ENCODE measurements at places on chromosomes 7 and 10.

DNA sequence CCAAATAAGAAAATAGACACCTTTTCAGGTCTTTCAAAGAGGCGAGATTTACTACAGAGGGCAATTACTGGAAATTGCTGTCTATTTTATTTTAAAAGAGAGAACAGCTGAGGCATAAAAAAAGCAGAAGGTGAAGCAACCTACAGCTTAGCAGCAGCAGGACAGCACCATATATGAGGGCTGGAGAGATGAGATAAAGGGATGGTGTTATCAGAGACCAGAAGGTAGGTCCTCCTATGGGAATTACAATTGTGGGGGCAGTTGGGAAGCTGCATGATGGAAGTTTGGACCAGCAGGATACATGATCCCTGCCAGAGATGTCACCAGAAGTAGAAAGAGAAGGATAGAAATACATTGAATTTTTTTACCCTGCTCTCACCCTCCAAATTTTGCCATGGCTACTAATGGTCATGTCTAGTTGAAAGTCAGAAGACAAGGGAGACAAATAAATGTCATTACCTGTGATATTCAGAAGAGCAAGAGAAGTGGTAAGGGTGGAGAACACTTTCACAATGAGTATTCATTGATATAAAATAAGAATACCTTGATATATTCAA lies 77.2 kb upstream of the CALCR start:
- H3K27me3 ChIP-seq = no peaks in the 10 kb centered on the region
- H3K4me3 ChIP-seq = no peak overlapping the region
- H3K27ac ChIP-seq = no peak overlapping the region
- no peak for DNase-seq

GRCh38 chr10:12430406-12430982 lies 81.1 kb downstream of the CAMK1D start:
- no peak overlapping the region for H3K4me3 ChIP-seq
- DNase-seq = no peak
- no peaks in the 10 kb centered on the region for H3K27me3 ChIP-seq
- H3K4me1 ChIP-seq = peaks cover 19% of the 10 kb centered on the region

DNA sequence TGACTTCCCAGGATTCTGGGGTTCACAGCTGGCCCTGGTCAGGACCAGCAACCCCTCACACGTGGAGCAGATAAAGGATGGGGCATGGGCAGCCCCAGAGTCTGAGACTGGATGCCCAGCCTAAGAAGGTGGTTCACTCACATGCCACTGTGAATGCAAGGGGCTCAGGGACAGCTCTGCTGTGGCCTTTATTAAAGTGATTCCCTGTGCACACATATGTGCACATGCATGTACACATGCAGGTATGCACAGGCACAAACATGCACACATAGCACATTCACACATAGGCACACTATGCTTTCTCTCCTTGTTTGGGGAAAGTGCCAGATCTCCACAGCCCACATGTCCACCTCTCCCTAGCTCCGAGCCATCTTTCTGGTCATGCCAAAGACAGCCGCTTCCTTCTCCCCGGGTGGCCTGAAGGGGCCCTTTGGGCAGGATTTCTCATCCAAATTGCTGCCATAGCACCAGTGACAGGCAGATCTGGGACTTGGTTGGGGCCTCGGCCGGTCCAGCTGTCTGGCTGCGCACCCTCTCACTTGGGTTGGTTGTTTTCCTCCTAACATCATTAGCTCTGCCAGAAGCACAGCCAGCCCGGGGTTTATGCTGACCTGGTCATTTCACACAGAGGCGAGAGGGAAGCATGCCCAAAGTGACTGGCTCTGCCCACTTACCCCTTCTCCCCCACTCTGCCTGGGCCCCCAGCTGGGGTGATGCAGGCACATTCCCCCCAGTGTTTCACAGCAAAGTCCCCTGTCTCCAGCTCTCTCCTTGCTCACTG lies 1.4 kb downstream of the GCK start:
- H3K4me3 ChIP-seq = no peak overlapping the region
- peaks cover 3% of the 10 kb centered on the region for H3K36me3 ChIP-seq
- peaks cover 45% of the 10 kb centered on the region for H3K27me3 ChIP-seq
- no peak overlapping the region for H3K27ac ChIP-seq
- DNase-seq = no peak

- H3K27me3 ChIP-seq = peaks cover 6% of the 10 kb centered on the region
- H3K36me3 ChIP-seq = no peaks in the 10 kb centered on the region
- no peak for DNase-seq
- peaks cover 23% of the 10 kb centered on the region for H3K4me1 ChIP-seq
- peak overlapping the region; percentile 22 for H3K4me3 ChIP-seq
These were observed 169.5 kb downstream of the TMEM26 start for GRCh38 chr10:61283481-61284221.

GRCh38 chr7:76050545-76050944 lies 2.6 kb downstream of the MDH2 start:
- no peak overlapping the region for H3K4me3 ChIP-seq
- H3K4me1 ChIP-seq = peaks cover 32% of the 10 kb centered on the region
- no peak for DNase-seq
- H3K27me3 ChIP-seq = no peaks in the 10 kb centered on the region

- H3K4me3 ChIP-seq = no peak overlapping the region
- H3K4me1 ChIP-seq = no peaks in the 10 kb centered on the region
- DNase-seq = no peak
- no peak overlapping the region for H3K27ac ChIP-seq
- no peaks in the 10 kb centered on the region for H3K27me3 ChIP-seq
These were observed 40.9 kb downstream of the TCERG1L start for GRCh38 chr10:131270461-131271190.

- peaks cover 4% of the 10 kb centered on the region for H3K36me3 ChIP-seq
- peaks cover 77% of the 10 kb centered on the region for H3K27me3 ChIP-seq
- no peak overlapping the region for H3K4me3 ChIP-seq
- H3K27ac ChIP-seq = no peak overlapping the region
- DNase-seq = no peak
These were observed 72.3 kb downstream of the ZRANB1 start for GRCh38 chr10:125014086-125014830.

DNA sequence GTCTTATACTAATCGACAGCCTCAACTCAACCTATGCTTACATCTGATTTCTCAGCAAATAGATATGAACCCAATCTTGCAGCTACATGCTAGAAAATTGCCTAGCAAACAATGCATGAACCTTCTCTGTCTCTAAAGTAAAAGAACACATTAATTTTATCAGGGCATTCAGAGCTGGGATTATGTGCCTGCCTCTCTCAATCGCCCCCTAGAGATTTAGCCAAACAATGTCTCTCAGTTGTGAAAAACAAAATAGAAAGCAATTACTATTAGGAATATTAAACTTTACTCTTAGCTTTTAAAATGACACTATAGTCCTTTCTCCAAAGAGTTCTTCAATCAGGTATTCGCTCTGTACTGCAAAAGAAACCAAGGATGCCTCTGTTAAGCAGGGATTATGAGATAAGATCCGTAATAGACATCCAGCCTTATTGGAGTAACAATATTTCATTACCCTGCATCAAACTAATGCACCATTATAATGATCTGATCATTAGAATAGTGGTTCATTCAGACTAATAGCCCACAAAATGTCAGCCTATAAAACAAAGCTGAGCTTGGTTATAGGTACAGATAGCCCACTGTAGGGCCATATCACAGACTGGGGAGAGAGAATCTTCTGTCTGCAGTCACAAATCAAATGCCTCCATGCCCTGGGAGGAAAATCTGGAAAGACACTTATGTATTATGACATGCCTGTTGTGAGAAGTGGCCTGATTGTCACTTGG lies 736.9 kb downstream of the PARD3 start:
- no peak overlapping the region for H3K4me3 ChIP-seq
- no peaks in the 10 kb centered on the region for H3K36me3 ChIP-seq
- H3K27ac ChIP-seq = no peak overlapping the region
- no peaks in the 10 kb centered on the region for H3K4me1 ChIP-seq
- peaks cover 7% of the 10 kb centered on the region for H3K27me3 ChIP-seq
- DNase-seq = no peak

DNA sequence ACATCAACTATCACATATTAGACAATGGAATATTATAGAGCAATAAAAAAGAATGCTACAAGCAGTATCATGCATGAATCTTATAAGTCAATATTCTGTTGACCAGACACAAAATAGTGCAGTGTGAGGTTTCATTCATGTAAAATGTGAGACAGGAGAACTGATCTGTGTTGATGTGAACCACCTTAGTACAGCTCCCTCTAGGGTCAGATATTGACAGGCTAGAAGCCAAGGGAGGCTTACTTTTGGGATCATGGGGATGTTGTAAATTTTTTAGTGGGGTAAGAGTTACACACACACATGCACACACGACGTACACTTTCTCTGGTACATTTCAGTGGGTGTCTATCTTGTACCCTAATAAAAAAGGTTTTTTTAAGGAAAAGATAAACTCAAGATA lies 231.6 kb upstream of the FOXK1 start:
- no peaks in the 10 kb centered on the region for H3K4me1 ChIP-seq
- no peaks in the 10 kb centered on the region for H3K36me3 ChIP-seq
- H3K4me3 ChIP-seq = no peak overlapping the region
- peaks cover 15% of the 10 kb centered on the region for H3K27me3 ChIP-seq

DNA sequence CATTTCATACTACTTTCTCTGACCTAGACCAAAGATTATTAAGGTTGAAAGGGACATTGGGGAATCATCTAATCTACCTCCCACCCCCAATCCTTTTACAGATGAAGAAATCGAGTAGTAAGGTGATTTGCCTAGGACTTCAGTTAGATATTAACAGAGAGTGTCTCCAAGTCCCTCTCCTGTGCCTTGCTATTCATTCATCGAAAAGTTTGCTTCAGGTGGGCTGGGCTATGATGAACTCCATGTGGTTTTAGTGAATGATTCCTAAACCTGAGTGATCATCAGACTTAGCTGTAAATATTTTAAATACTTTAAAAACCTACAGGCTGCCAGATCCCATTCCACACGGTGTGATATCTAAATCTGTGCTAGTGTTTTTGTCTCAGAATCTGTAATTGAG lies 259.4 kb upstream of the SORCS1 start:
- no peak overlapping the region for H3K27ac ChIP-seq
- no peaks in the 10 kb centered on the region for H3K27me3 ChIP-seq
- no peak overlapping the region for H3K4me3 ChIP-seq

DNA sequence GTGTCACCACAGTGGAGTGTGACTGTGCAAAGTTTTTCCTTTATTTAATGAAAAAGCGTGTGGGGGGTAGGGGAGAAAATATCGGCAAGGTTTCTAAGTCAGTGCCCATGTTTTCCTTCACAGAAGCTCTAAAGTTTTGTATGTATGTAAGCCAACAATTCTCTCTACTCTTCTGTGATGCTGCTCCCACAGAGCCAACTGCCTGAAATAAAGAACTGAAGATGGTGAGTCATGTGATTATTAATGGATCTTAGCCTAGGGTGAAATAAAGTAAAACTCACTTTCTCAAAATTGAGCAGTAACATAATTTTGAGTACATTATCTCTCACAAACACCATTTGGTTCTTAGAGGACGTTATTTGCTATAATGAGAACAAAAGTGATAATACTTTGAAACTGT lies 143.7 kb downstream of the ELMO1 start:
- H3K4me3 ChIP-seq = no peak overlapping the region
- no peak overlapping the region for H3K27ac ChIP-seq
- H3K27me3 ChIP-seq = no peaks in the 10 kb centered on the region

DNA sequence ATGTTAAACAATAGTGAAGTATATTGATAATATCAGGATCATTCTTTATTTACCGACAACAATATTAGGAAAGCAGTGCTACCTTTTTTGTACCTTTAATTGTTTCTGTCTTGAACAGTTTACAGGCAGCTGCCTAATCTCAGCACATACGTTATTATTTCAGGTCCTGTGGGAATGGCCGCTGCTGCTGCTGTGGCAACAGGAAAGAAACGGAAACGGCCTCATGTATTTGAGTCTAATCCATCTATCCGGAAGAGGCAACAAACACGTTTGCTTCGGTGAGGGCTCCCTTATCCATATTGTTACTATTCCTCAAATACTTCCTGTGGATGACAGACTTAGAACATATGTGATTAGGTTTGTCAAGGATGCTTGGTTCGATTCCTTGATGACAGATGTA lies 59.7 kb downstream of the NRF1 start:
- no peak overlapping the region for H3K4me3 ChIP-seq
- H3K27ac ChIP-seq = no peak overlapping the region
- H3K36me3 ChIP-seq = peaks cover 21% of the 10 kb centered on the region
- no peaks in the 10 kb centered on the region for H3K27me3 ChIP-seq

DNA sequence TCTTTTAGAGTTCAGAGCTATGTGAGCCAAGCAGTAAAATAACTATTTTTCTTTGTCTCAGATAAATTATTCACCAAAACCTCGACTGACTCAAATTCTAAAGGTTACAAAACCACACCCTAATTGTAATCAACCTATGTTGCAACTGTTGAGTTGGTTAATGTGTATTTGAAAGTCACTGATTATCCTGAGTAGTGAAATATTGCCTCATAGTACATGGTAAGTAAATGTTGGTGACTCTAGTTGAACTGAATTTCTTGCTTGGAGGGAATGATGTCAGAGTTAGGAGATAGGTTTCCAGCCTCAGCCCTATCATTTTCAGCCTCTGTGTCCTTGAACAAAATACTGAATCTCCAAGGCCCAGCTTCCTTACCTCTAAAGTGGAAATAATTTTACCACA lies 3.0 kb upstream of the CYP2C18 start:
- H3K36me3 ChIP-seq = no peaks in the 10 kb centered on the region
- H3K27me3 ChIP-seq = no peaks in the 10 kb centered on the region
- H3K4me1 ChIP-seq = no peaks in the 10 kb centered on the region
- no peak overlapping the region for H3K27ac ChIP-seq

GRCh38 chr10:132430231-132430743 lies 33.3 kb downstream of the PWWP2B start:
- H3K36me3 ChIP-seq = peaks cover 4% of the 10 kb centered on the region
- H3K4me3 ChIP-seq = no peak overlapping the region
- no peaks in the 10 kb centered on the region for H3K27me3 ChIP-seq
- peaks cover 9% of the 10 kb centered on the region for H3K4me1 ChIP-seq
- DNase-seq = no peak

GRCh38 chr10:131724891-131725580 lies 175.8 kb upstream of the PPP2R2D start:
- no peak overlapping the region for H3K27ac ChIP-seq
- peaks cover 50% of the 10 kb centered on the region for H3K27me3 ChIP-seq
- H3K4me3 ChIP-seq = no peak overlapping the region
- H3K36me3 ChIP-seq = no peaks in the 10 kb centered on the region
- DNase-seq = no peak

GRCh38 chr10:30738416-30738815 lies 108.9 kb upstream of the LYZL2 start:
- no peak overlapping the region for H3K27ac ChIP-seq
- peaks cover 6% of the 10 kb centered on the region for H3K27me3 ChIP-seq
- H3K4me3 ChIP-seq = no peak overlapping the region
- no peaks in the 10 kb centered on the region for H3K36me3 ChIP-seq

DNA sequence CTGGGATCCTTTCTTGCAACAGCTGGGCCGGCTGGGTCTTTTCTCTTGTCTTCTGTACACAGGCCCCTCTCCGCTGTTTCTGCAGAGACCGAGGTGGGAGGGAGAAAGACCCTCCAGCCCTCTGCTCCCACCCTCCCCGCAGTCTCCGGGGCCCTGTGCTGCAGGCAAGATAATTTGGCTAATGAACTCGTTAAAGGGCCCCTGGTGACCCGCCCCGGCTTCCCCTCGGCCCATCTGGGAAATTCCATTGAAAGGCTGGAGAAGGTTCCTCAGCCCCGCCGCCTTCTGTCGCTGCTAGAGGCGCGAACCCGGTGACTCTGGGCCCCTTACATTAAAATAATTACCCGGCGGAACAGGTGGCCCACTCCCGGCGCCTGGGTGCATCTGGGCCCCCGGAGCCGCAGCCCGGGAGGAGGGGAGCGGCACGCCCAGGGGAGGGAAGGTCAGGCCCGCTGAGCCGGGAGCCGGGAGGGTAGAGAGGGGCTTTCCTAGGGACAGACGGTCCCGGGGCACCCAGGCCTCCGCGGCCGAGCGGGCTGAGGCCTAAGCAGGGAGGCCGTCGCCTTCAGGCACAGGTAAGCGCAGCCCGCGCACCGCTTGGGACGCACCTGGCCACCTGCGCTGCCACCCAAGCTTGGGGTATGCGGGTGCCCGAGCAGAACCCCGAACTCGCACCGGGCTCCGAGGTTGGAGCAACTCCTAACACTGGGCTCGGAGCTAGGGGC lies 7.3 kb upstream of the MNX1 start:
- H3K27ac ChIP-seq = no peak overlapping the region
- no peaks in the 10 kb centered on the region for H3K36me3 ChIP-seq
- H3K27me3 ChIP-seq = peaks cover 71% of the 10 kb centered on the region
- H3K4me1 ChIP-seq = peaks cover 14% of the 10 kb centered on the region
